ENCODE measurements at places on chromosomes 4 and X.
A peak's percentile ranks its signal among the peaks of the same experiment; 100 is the strongest.

DNA sequence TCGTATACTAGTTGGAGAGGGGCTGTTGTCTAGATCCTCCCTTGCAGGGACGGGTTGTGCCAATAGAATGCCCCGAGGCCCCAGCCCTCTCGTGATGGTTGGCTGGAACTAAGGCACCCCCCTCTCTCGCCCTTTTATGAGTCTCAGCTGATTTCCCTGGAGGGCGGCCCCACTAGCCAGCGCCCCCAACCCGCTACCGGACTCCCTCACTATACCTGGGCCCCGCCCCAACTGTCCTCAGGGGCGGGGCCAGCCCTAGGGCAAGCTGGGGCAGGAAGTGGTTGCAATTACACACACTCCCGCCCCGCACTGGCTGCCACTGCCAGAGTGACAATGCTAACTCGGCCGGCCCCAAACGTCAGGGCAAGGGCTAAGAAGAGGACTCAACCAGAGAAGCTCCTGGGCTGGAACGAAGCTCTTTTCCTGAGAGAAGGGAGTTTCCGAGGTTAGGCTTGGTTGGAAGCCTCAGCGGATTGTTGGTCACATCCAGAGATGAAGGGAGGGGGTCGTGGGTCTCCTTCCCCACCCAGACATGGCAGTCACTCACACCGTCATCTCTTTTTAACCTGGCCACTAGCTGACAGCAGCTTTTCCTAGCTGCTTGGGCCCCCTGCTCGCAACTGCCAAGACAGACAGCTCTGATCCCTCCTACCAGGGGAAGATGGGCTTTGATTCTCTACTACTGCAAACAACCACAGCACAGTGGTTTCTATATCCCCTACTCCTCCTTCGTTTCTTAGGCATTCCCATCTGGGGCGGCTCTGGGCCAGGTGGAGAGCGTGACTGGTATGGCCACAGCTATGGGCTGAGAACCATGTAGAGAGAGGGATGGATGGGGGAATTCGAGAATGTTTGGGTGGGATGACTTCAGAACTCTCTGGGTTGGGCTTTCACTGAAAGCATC lies 21.0 kb upstream of the BCORL1 start:
- DNase-seq = no peak

- DNase-seq = no peak
These were observed 400.5 kb downstream of the PDGFC start for GRCh38 chr4:156571146-156571545.

GRCh38 chrX:100747090-100747489 lies 15.2 kb upstream of the SYTL4 start:
- no peak for DNase-seq

DNA sequence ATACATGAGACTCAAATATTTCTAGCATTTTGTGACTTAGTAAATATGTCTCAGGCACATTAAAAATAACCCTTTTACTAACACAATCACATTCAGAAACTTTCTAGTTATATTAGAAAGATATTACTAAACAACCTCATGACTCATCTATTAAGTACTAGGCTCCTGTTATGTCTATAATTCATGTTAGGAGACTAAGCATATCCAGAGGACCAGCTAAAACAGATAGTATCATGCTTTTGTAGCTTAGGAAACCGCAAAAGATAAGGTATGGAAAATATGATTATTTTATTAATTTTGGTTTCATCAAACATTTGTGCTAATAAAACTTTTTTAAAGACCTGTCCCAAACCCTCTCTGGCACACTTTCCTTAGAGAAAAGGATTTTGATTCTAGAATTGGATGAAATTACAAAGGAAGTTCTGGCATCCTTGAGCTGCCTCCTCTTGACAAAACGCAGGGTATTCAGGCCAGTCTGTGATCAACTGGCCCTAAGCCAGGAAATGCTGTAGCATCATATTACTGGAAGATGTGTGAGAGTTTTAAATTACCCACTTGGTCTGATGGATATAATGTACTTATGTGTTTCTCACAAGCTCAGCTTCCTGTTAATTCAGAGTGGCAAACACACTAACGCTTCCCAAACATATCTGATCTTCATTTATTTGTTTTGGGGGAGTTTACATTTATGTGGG lies 60.4 kb downstream of the NRK start:
- no peak for DNase-seq

GRCh38 chr4:85603437-85604336 lies 128.7 kb downstream of the ARHGAP24 start:
- DNase-seq = no peak

GRCh38 chr4:178415925-178416324 lies 973.7 kb upstream of the AGA start:
- no peak for DNase-seq

DNA sequence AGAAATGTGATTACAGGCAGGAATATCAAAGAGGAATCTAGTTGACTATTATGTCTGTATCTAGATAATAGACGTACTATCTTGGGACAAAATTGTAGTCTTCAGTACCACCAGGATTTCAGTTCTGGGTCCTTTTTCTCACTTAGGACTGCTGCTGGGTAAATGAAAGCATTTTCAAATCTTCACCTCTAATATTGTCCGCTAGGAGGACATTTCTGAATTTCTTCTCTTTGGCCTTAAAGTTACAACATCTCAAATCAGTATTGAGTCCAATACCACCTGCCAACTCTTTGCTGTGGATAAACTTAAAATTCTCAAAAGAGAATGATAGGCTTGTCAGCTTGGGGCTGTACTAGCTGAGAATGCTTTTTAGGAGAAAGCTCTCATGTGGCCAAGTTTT lies 6.0 kb downstream of the FGF16 start:
- no peak for DNase-seq

- peak; percentile 86 for DNase-seq
These were observed 1.6 kb downstream of the SLC49A3 start for GRCh38 chr4:687048-687970.

DNA sequence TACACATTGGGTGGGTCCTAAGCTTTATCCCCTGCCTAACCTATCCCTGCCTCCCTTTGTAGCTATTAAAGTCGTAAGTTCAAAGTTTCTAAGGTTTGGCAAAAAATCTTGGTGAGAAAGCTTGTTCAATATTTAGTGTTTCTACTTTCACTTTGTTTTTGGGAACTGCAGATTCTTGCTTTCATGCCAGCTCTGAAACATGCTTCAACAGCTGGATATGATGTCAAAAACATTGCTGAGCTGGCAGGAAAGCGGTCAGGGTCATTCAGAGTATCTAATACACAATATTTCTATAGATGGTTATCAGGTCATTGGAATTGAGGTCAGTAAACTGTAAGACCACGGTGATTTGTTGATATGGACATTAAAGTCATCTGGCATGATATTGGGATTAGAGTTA lies 19.7 kb downstream of the CENPI start:
- DNase-seq = peak; percentile 17

DNA sequence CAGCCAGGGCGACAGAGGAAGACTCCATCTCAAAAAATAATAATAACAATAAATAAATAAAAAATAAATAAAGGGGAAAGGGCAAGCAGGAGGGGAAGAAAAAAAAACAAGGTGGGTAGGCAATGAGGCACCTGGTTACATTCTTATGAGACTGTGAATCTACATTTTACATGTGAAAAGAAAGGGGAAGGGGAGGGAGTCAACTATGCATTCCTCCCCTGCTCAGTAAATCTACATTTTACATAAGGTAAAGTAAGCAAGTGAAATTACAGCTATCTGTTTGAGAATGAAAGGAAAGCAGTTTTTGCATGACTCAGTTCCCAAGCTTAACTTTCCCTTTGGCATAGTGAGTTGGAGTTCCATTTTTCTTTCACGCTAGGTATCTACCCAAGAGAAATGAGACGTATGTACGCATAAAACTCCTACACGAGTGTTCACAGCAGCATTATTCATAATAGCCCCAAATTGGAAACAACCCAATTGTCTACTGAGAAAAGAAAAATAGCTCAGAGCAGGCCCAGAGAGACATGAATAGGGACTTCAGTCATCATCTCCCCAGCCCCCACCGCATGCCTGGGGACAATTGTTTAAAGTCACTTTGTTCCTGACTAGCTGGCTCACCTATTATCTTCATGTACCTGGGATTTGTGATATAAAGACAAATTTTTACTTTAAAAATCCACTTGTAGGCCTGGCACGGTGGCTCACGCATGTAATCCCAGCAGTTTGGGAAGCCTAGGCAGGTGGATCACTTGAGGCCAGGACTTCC lies 52.4 kb downstream of the DDX3X start:
- no peak for DNase-seq

DNA sequence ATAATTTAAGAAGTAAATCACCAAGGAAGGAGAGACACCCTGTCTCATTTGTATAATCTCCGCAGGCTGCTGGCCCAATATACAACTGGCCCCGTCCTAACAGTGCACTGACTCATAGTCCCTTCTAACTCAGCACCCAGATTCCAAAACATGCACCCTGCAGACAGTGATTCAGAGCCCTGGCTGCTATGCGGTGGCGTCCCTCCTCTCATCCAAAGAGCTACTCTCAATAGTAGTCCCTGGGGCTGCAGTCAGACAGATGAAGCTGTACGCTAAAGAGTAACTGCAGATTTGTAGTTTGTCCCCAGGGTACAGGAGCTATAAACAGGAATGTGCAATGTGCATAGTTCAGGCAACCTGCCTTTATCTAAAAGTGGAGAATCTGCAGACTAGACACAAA lies 23.0 kb downstream of the GABRA3 start:
- no peak for DNase-seq

DNA sequence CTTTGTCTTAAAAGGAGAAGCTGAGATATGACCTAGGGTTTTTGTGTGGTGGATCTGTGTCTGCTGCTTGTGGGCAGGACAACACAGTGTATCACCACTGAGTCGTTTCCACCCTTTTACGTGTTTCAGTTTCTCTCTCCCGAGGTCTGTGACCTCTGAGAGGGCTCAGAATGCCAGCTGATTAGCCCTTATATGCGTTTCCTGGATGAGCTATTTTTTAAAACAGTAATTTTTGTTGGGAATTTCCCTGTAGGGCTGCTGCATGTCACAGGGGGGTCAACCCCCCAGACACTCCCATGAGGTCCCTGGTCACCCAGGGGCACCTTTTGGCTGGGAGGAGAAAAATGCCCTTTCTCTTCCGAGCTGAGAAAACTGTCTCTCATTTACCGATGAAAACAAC lies 170.4 kb upstream of the CASK start:
- DNase-seq = peak; percentile 9

GRCh38 chr4:82798168-82799005 lies at the start of gene SCD5:
SCD5 (minus strand) TSS chr4:82798796; CDS start chr4:82798537, 259 bp downstream.
- DNase-seq = peak; percentile 73

All from stromal cell of bone marrow (primary cell).